ENCODE measurements at places on chromosomes 11 and 22. TPM values are rescaled to one million over a fixed set of nuclear protein-coding genes. Genes with fewer than 3 reads are reported as not detected.

Gene BDNF
- total RNA-seq: 5.0 TPM

Gene HBB
- not detected for total RNA-seq

Gene LRRC74B
- not detected for total RNA-seq

Gene C11orf52
- total RNA-seq: 2.0 TPM

Gene KBTBD3
- 11.1 TPM for total RNA-seq

Gene OR51B2
- not detected for total RNA-seq

Gene OR10G4
- total RNA-seq: not detected

Gene RTN4R
- total RNA-seq: 0.26 TPM

Gene APOL3
- total RNA-seq: 37.0 TPM

Gene SGSM1
- 0.22 TPM for total RNA-seq

Gene GLB1L2
- 0.91 TPM for total RNA-seq

Gene MB
- not detected for total RNA-seq

Gene MMP12
- 0.26 TPM for total RNA-seq

Gene SPA17
- 18.9 TPM for total RNA-seq

Gene FAM111A
- 49.5 TPM for total RNA-seq

Gene KCNJ1
- 0.11 TPM for total RNA-seq

Gene HBG2
- not detected for total RNA-seq

All from articular chondrocyte of knee joint (primary cell).